ENCODE measurements at places on chromosomes 12 and 14.

- DNase-seq, result no peak
These were observed 187.6 kb upstream of the C14orf180 start for GRCh38 chr14:104392001-104392395.

DNA sequence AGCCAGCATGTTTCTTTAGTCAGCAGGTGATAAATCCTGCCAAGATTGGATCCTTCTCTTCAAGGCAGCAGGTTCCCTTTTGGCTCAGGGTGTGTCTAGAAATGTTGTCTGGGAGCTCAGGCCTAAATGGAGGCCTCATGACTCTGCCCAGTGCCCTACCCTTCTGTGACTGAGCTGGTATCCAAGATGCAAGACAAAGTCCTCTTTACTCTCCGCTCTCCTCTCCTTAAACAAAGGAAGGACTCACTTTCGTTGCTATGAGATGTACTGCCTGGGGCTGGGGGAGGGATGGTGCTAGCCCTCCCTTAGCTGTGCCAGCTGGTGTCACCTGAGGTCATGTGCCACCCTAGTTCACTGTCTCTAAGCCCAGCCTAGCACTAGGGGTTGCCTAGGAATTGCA is 13.8 kb upstream of the TMPRSS12 start:
- DNase-seq, result no peak

DNA sequence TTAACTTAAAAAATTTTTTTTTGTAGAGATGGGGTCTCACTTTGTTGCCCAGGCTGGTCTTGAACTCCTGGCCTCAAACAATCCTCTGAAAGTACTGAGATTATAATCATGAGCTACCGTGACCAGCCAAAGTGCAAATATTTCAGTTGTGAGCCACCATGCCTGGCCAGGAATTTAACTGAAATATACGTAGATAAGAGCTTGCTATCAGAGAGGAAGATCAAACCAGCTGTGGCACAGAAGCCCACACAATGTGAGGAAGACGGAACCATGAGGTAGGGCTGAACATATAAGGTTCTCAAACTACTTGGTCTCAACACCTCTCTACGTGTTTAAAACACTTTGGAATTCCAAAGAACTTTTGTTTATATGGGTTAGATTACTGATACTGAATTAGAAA is 29.1 kb downstream of the ATG14 start:
- no peak for DNase-seq

DNA sequence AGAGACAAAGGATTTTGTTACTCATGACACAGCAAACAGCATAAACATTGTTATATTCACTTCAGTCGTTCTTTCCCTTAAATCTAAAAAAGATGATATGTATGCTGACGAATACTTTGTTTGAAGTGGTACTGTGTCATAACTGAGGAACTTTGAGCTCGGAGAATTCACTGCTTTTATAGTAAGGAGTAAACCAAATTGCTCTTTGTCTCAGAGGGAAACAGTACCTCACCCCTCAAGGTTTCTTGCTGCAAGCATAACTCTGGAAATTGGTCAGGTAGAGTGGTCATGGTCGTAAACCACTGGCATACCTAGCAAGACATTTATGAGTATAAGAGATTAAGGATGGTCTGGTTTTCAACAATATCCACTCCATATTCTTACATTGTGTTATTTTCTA is 160.2 kb upstream of the OR4E1 start:
- no peak for DNase-seq

- DNase-seq, result no peak
These were observed 37.3 kb downstream of the KIF21A start for GRCh38 chr12:39405580-39405979.

DNA sequence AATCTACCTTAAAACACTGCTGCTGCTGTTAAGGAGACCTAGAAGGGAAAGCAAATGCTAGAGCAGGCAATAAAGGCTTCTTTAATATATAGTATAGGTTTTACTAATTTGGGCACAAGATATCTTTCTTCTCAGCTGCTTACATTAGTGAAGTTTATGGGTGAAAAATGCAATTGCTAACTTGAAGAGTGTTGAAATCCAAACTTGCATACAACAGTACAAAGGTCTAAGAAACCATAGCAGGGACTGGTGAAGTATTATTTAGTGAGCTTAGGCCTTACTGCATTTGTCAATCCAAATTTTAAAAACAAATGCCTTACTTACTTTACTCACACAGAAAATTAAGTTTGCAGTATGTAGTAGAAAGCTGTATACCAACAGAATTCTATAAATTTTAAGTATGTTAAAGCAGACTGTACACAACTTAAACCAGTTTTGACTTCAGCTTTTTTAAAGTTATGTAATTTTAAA is 1.4 kb upstream of the AP4S1 start:
- DNase-seq, result no peak

GRCh38 chr12:21925296-21925913 is 15.8 kb downstream of the ABCC9 start:
- no peak for DNase-seq

Data from activated naive CD4-positive, alpha-beta T cell (primary cell).